OCI-LY7 (cell line): ENCODE measurements at places on chromosomes 6 and 20. TPM values are rescaled to one million over a fixed set of nuclear protein-coding genes. Genes with fewer than 3 reads are reported as not detected.

The BEND6 gene
- total RNA-seq, result 1.5 and 2.9 TPM in 2 replicates

The HCK gene
- 2.2 and 3.2 TPM in 2 replicates for total RNA-seq

The REM1 gene
- total RNA-seq, result not detected in 2 replicates

The TMEM181 gene
- 11.9 and 12.5 TPM in 2 replicates for total RNA-seq

The GNRH2 gene
- 0.61 and 1.1 TPM in 2 replicates for total RNA-seq

The SYNGAP1 gene
- total RNA-seq, result 30.7 and 32.3 TPM in 2 replicates

The MTFR2 gene
- 26.6 and 32.9 TPM in 2 replicates for total RNA-seq

- no peak for DNase-seq
These were observed 1.2 kb upstream of the SRC start for GRCh38 chr20:37344506-37345338.

GRCh38 chr6:16481697-16482399 lies 243.5 kb downstream of the GMPR start:
- DNase-seq, result no peak
